ENCODE measurements at places on chromosomes 7 and 10.

DNA sequence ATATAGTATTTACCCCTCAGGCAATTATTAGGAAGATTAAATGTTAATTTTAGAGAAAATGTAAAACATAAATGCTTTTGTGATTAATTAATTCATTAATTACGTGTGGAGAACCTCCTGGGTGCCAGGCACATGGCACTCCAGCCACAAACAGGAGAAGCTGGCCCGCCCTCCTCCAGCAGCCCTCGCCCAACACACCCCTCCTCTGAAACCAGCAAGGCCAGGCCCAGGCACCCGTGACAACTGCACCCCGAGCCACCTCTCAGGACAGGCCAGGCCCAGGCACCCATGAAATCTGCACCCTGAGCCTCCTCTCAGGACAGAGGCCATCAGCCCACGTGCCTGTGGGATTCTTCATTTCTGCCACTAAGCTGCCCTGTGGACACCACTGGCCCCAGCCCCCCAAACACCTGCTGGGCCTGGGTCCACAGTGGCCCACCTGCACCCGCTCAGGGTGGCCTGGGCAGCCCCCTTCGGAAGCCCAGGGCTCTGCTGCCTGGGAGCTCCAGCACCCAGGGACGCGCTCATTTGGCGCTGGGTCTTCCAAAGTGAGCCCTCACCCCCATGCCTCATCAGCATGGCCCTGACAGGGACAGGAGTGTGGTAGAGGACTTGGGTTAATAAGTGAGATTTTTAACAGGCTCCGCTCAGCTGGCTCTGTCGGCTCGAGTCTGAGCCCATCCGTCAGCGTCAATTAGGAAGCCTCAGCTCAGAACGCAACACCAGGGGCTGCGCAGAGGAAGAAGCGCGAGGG lies 482.1 kb downstream of the DNAJB6 start:
- DNase-seq = no peak

- DNase-seq = no peak
Observed at GRCh38 chr10:104416851-104417250, 63.2 kb downstream of the CFAP58 start.

GRCh38 chr7:18128846-18129245 lies 101.2 kb upstream of the PRPS1L1 start:
- DNase-seq = no peak

DNA sequence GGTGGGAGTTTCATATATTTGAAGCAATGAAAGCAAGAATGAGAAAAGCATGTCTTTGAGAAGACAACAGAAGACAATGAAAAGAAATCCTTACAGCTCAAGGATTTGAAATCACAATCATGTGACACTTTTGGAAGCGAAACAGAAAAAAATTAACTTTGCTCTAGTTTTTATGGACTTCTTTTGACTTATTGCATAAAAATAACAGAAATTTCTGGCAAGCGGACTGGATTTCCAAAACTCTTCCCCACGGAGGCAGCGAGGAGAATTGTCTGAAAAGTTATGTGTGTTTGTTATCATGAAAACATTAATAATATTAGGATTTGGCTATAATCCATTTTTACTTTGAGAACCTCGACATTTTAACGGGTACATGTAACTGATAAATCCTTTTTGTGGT lies 223.3 kb downstream of the LRMDA start:
- DNase-seq = no peak

DNA sequence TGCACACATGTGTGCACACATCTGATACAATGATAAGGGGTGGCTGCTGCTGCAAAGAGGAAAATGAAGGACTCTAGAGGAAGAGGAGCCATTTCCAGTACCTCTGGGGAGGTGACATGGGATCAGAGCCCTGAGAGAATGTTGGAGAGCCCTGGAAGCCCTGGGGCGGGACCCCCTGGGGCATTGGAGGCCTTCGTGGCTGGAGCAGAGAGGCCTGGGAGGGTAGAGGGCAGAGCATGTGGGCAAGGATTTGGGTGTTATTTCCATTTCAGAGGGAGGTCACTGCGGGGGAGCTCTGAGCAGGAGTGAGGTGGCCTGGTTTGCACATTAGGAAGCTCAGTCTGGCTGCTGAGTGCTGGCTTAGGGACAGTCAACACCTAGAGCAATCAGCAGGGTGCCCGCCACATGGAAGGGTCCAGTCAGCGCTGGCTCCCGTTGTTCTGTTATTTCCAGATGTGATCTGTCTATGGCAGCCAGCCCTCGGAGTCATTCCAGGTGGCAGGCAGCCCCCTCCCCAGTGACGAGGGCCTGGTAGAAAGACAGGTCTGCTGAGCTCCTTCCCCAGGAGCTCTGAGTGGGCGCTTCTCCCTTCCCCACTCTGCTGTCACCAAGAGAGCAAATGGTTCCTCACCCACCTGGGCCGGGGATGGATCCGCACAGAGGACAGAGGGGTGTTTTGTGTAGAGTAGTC lies 24.1 kb upstream of the BTBD16 start:
- no peak for DNase-seq

GRCh38 chr10:71269301-71270288 lies 49.5 kb upstream of the SLC29A3 start:
- no peak for DNase-seq

DNA sequence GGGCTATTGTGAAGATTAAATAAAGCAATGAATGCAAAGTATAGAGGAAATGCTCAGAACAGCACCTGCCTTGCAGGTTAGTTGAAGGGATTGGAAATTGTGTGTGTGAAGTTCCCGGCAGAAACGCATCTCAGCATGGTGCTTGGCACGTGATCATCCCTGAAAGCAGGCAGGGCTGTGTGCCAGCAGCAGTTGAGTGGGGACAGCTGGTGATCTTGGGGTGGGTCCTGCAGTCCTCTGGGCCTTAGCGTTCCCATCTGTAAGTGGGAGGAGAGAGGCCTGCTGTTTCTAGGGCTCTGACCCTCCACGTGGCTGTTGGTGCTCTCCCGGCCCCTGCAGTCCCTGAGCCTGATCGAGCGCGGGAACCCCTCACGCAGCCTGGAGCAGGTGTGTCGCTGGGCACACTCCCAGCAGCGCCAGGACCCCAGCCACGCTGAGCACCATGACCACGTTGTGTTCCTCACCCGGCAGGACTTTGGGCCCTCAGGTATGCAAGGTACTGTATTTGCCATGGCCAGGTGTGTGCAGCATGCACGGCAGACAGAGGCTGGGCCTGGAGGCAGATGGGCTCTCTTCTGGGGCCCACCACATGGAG lies 55.3 kb downstream of the TBATA start:
- DNase-seq = no peak

DNA sequence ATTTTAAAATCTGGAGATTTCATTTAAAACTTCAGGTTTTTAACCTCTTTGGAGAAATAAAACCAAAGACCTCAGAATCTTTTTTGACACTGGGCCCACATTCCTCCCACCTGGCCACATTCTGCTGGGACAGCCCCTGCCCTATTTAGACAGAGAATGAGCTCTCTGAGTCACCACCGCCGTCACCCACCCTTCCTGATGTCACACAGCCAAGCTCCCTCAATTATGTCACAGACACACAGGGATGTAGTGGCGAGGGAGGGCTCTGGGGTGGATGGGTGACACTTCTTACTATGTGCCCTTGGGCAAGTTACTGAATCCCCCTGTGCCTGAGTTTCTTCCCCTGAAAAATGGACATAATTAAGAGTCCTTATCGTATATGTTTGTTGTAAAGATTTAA lies 162.6 kb downstream of the RAB11FIP2 start:
- DNase-seq = no peak

DNA sequence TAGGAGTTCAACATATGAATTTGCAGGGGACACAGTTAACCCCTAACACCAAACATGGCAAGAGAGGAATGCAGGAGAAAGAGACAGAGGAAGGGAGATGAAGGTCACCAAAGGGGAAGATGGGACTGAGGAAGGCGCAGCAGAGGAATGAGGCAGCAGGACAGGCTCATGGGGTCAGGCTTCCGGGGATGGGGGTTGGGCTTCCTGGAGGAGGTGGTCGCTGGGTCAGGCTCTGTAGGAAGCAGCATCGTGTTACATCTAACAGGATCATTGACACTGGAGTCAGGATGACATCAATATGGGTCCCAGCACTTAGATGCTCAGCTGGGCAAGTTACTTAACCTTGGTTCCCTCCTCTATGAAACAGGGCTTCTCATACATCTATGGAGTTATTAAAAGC lies 113.2 kb downstream of the NPTX2 start:
- DNase-seq = no peak

DNA sequence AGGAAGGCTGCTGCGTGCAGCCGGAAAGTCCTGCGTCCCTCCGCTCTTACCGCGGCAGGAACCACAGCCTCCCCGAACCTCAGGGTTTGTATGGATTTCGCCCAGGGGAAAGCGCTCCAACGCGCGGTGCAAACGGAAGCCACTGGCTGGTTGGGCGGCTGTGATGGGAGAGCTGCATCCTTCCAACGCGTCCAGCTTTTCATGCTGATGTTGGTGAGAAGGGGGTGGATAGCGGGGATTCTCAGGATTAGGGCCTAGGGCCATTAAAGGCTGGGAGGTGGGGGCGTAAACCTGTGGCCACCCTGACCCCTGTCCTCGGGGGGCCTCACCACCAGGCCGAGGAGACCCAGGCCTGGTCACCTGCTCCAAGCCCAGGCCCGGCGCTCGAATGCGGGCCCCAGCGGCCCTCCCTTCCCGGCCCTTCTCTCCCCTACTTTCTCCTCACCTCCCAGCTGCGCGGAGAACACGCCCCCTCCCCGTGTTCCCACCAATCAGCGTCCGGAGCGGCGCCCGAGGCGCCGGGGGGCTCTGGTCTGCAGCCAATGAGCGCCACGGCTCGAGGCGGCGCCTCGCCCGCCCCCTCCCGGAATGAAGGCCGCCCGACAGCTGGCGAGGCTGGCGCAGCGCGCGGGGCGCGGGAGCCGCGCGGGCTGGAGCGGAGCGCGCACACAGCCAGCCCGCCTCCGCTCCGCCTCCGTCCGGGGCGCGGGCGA lies 458 bp upstream of the NANOS1 start:
- DNase-seq = peak; percentile 88

- DNase-seq = no peak
Observed at GRCh38 chr10:76010703-76011102, 579.3 kb downstream of the LRMDA start.

GRCh38 chr7:70573071-70573661 lies 558.8 kb upstream of the GALNT17 start:
- DNase-seq = no peak

DNA sequence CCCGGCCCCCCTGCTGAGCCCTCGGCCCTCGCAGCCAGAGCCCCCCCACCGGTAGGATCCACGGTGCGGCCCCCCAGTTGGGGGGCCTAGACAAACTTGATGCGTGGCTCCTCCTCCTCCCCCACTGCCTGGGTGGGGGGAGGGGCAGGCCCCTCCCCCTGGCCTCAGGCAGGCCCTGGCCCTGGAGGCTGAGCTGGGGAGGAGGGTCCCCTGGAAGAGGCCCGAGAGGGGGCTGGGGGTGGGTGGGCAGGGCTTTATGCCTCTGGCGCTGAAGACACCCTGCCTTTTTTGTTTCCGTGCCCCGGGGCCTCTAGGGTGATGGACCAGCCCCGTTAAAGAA lies 3.7 kb downstream of the VPS37D start:
- DNase-seq = no peak

- DNase-seq = no peak
Observed at GRCh38 chr7:945556-946255, 8.8 kb downstream of the ADAP1 start.

- no peak for DNase-seq
Observed at GRCh38 chr7:95867309-95867708, 95.0 kb downstream of the DYNC1I1 start.

DNA sequence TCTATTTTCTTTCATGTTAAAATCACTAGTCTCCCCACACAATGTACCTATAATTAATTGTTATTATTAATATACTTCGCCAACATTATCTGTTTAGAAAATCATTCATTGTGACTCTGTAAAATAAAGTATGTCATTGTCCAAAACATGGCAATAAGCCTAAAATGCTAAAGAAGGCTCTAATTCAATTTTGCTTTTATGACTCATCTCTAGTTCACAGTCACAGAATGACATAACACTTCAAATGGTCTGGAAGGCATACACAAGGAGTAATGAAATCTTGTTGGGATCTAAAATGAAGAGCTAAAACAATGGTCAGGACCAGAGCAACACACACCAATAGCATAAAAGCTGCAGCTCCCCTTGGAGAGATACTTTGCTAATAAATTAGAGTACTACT lies 505.8 kb downstream of the GPAM start:
- DNase-seq = no peak

DNA sequence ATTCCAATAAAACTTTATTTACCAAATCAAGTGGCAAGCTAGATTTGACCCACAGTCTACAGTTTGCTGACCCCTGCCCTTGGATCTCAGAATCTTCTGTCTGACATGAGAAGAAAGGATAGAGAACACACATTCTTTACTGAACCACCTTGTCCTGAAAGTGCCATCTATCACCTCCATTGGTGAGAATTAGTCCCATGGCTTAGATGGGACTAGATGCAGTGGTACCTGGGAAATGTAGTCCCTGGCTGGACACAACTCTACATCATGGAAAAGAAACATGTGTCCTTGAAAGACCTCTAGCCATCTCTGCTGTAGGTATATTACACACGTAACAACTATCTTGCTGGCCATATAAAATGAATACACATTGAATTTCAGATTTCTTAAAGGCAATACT lies 336.2 kb downstream of the LHFPL3 start:
- no peak for DNase-seq

DNA sequence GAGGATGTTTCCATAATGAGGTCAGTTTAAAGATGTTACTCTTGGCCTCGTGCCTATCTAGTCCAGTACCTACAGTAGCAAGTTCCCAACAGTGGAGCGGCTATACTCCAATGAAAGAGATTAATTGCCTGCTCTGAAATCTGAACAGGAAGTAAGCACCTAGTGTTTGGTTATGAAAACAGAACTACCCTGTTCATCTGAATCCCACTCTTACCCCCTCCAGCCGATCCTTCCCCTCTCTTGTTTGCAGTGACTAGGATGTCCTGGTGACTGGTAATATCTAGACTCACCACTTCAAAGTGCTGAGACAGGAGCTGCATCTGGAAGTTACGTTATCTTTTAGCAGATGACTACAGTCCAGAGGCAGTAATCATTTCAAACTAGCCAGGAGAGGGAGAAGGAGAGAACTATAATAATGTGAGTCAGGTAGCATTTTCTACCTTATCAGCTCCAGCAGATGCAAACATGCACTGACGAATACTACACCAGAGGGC lies 666.7 kb upstream of the NRP1 start:
- no peak for DNase-seq

DNA sequence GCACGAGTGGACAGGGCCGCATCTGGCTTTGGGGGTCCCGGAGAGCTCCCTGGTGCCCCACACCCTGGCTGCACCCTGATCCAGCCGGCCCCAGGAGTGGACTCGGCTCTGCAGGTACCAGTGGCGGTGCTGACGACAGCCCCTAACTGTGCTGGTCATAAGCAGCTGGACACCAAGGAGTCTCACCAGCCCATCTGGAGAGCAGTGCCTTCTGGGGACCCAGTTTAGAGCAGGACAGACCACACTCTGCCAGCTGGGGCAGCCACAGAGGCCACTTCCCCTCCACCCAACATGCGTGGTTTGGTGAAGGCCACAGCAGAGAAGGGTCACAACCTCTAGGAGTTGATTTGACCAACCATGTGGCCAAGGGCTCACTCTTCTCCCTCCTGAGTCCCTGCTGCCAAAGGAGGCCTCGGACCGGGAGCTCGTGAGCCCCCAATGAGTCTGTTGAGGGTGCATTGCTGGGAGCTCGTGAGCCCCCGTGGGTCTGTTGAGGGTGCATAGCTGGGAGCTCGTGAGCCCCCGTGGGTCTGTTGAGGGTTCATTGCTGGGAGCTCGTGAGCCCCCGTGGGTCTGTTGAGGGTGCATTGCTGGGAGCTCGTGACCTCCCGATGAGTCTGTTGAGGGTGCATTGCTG lies 16.0 kb upstream of the INPP5A start:
- DNase-seq = no peak

Measured in CD4-positive, alpha-beta T cell treated with Interleukin-15 for 4 hours (primary cell).